ENCODE measurements at places on chromosomes 12 and 14.

- DNase-seq, result no peak
Measured at GRCh38 chr12:125564753-125565152, 499.5 kb downstream of the AACS start.

- DNase-seq, result no peak
Measured at GRCh38 chr12:62744551-62744950, 190.4 kb downstream of the PPM1H start.

DNA sequence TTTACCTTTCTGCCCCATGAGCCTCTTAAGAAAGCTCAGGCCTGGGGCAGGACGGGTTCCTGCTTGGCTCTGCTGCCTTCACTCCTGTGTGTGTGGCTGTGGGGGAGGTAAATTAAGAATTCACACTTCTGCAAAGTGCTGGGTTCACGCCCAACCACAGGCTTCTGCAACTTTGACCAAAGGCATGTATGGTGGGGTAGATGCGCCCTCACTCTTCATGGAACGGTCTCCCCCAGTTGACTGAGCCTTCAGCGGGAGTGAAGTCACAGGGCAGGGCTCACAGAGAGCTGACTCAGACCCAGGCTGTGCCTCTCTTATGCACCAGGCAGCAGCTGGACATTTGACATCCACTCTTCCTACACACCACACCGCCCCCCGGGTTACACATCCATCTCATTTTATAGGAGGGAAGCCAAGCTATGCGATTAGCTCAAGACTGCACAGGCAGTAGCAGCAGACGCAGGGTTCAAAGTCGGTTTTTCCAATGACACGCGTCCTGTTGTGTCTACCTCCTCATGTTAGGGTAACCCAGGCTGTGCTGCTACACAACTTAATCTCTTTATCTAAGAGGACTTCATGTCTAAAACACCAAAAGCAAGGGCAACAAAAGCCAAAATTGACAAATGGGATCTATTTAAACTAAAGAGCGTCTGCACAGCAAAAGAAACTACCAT is 15.4 kb upstream of the BCL11B start:
- no peak for DNase-seq

DNA sequence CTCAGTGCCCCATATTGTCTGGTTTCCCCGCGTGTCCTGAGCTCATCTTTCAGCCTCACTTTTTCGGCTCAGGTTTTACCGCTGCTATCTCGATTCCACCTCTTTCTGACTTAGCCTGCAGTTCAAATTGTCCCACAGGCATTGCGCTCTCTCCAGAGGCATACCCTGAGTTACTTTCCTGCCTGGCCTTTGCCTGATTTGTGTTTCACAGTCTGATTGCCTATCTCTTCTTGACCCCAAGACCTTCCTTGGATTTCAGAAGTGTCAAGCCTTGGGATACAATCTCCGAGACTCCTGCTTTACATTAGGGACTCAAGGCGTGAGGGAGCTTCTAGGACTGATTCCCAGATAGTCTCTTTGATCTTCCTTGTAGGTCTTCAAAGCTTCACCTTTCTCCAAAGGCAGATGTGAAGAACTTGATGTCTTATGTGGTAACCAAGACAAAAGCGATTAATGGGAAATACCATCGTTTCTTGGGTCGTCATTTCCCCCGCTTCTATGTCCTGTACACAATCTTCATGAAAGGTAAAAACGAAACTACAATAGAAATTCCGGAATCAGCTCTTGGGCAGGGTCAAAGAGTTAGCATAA is 629 bp downstream of the LETMD1 start:
- DNase-seq, result no peak

DNA sequence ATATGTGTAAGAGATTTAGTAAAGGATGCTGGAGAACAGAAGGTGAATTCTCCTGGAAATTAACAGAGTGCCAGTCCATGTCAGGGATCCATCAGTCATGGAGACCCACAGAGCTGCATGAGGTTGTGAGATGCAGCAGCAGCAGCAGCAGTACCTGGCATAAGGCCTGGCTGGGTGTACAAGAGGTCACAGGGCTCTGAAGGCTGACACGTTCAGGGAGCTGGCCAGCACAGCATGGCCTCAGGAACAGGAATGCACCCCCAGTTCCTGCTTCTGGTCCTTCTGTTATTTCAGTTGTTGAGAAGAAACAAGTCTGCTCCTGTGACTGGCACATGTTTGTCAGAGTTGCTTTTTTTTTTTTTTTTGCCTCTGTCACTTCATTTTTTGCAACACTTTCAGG is 210.8 kb downstream of the CNTN1 start:
- no peak for DNase-seq

DNA sequence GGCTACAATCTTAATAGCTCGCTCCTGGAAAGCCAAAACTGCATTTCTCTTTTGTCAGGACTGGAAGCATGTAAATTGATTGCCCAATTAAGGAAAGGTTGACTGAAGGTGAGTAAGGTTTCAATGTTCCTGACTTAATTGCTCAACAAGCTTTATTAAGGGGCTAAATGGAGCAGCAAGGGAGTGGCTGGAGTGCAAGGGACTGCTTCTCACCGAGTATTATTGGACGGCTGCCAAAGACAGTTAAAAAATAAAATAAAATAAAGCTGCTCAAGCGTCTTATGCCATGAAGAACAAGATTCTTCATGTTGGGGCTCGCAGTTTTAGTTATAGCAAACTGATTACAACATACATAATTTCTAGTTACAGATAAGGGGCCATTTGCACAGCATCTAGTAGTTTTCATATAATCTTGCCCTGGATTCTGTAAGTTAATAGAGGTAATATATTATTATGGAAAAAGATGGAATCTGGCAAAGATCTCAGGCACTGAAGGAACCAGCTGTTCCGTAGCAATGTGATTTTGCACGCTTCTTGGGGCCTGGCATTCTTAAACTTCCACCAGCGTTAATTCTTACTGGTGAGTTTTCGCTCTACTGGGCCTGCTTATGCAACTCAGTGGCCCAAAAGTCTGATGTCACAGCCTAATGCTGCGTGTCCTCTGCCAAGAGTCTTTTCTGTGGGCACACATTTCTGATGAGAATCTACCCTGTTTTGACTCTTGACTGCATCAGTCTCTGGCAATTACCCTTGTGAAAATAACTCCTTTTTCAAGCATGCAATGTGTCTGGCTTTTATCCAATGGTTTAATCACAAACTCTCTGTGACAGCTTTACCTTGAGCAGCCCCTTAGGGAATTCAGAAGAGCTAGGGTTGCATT is 108.5 kb downstream of the SLC38A1 start:
- no peak for DNase-seq

DNA sequence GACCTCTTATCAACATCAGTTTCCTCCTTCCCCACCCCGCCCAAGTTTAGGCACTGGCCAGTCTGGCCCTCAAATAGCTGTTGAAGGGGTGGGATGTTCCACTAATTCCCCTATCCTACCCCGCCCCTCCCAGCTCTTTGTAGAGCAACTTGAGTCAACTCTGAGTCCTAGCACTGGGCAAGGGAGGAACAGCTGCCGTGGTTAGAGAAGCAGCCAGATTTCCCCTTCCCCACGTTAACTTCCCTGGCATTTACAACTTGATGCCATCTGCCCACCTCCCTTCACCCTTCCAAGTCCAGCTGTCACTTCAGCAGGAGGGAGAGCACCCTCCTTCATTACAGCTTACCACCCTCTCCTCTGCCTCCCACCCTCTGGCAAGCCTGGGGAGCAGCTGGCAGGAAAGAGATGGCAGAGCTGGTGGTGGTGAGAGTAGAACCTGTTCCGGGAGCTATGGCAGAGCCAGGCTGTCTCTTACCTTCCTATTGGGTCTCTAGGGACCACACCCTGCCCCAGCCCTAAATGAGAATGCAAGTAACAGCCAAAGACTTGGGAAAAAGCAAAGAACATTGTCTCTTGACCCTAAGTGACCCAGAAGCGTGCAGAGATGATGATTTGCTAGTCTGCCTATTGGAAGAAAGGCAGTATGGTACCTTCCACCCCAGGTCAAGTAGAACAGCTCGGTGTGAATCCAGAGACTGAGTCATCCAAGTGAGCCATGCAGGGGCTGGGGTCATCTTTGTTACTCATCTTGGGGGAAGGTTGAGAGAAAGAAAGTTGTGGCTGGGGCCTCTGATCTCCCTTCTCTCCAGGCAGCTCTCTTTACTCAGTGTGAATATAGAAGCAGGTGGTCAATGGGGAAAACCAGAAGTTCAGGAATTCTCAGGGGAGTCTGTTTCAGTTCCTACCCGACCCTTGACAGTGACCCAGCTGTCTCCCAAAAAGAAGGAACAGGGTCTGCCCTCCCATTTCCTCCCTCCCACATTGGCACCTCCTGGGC is 1.5 kb downstream of the BLOC1S1 start:
- DNase-seq, result no peak

GRCh38 chr14:43338713-43339112 is 1168.4 kb downstream of the FSCB start:
- no peak for DNase-seq

GRCh38 chr14:35213143-35213788 is 78.9 kb upstream of the PSMA6 start:
- DNase-seq, result no peak

DNA sequence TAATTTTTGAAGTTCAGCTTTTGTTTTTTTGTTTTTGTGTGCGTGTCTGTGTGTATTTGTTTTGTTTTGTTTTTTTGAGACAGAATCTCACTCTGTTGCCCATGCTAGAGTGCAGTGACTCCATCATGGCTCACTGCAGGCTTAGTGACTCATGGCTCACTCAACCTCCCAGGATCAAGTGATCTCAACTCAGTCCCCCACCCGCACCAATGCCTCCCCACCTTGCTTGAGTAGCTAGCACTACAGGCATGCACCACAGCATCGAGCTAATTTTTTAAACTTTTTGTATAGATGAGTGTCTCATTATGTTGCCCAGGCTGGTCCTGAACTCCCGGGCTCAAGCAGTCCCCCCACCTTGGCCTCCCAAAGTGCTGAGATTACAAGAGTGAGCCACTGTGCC is 981.4 kb downstream of the BCL11B start:
- DNase-seq, result no peak

GRCh38 chr14:96126339-96126782 is 78.3 kb upstream of the BDKRB2 start:
- no peak for DNase-seq
